ENCODE measurements at places on chromosomes 4 and X. TPM values are rescaled to one million over a fixed set of nuclear protein-coding genes. Genes with fewer than 3 reads are reported as not detected.

The DCAF12L1 gene
- total RNA-seq, result 0.60 TPM

The TCEAL7 gene
- total RNA-seq, result 4.9 TPM

The ALAS2 gene
- total RNA-seq, result not detected

The FAT4 gene
- total RNA-seq, result 2.5 TPM

The PPARGC1A gene
- total RNA-seq, result 3.7 TPM

The KCNE5 gene
- 10.8 TPM for total RNA-seq

- DNase-seq, result no peak
Observed at GRCh38 chr4:161444626-161445025, 719.2 kb downstream of the FSTL5 start.

DNA sequence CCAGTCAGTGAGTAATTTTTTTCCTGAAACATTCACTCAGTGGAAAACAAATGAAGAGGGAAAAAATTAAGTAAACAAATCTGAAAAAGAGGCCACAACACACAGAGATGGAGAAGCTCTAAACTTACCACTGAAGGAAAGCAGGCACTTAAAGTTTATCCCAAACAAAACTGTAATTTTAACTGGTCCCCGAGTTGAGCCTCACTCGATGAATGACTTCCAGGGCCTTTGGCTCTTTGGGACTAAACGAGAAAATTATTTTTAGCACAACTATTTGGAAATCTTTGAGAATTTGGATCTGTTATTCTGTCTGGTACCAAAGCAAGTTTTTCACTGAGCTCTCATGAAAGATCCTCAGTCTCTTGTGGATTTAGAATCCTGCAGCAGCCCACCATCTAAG lies at the start of gene C1QTNF7:
TSS of gene C1QTNF7 (plus strand) at position 333 of the 400 bp plus-strand sequence. CDS start 7,711 bp downstream, outside the sequence.
- DNase-seq, result no peak

GRCh38 chrX:39874202-39874816 lies 223.4 kb downstream of the BCOR start:
- DNase-seq, result no peak

GRCh38 chr4:7472442-7473013 lies 37.8 kb upstream of the PSAPL1 start:
- DNase-seq, result no peak

GRCh38 chr4:187366530-187366929 lies 629.0 kb upstream of the ZFP42 start:
- peak; percentile 30 for DNase-seq

GRCh38 chr4:109156356-109156755 lies 146.1 kb downstream of the COL25A1 start:
- DNase-seq, result no peak

DNA sequence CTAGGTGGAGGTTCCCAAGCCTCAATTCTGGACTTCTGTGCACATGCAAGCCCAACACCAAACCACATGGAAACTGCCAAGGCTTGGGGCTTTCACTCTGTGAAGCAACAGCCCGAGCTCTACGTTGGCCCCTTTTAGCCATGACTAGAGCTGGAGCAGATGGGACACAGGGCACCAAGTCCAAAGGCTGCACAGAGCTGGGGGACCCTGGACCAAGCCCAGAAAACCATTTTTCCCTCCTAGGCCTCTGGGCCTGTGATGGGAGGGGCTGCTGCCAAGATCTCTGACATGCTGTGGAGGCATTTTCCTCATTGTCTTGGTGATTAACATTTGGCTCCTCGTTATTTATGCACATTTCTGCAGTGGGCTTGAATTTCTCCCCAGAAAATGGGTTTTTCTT lies 258.7 kb upstream of the ACTRT1 start:
- DNase-seq, result no peak

GRCh38 chr4:169252339-169253112 lies 18.2 kb downstream of the SH3RF1 start:
- DNase-seq, result no peak

- no peak for DNase-seq
Observed at GRCh38 chr4:152894673-152895072, 41.5 kb upstream of the FHDC1 start.
